DMS153 (cell line): ENCODE measurements at places on chromosomes 11 and 22.

DNA sequence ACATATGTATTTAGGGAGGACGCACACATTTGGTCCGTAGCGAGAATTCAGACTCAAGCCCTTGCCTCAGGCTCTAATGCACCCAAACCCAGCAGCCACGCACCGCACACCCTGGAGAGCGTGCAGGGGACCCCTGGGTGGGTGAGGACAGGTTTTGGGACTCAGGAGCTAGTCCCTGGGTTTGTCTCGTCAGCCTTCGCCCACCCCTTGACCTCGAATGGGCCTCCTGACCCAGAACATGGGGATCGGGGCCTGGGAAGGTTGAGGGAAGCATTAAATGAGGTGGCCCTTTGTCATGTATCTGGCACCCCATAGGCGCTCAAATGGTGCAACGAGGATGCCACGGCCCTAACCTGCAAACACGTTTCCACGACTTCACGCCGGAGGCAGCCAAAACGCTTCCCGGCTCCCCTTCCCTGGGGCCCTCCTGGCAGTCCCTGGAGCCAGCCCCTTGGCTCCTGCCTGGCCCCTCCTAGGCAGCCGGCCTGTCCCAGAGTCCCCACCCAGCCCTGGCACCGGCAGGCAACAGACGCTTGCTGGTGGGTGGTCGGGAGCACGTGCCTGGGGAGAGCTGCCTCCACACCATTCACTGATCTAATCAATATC, 5.5 kb upstream of the LINC01488 start:
- no peak for DNase-seq

DNA sequence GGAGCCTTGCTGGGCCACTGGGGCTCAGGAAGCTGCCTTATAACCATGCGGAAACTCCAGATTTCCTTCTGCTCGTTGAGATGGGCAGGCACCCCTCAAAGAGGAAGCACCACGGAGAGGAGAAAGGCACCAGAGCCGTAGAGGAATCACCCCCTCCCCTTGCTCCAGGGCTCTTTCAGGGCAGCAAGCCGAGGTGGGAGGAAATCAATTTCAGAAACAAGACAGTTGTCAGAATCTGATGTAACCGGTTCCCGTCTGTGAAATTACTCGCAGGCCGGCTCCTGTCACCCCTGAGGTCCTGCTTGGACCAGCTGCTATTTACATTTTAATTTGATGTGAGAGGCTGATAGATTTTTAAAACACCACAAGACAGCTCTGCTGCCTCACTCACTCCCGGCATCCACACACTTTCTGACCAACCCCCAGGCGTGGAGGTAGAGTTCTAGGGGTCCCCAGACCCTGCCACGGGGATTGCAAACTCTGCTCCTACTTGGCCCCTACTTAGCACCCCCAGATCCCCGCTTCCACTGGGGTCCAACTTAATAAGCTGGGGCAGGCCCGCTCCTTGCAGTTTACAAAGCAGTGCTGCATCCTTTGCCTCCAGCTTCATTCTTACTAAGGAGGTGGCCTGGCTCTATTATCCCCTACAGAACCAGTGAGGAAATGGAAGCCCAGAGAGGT, 162.5 kb downstream of the CEP164 start:
- DNase-seq = no peak

GRCh38 chr22:49936973-49937757, 18.7 kb downstream of the CRELD2 start:
- peak; percentile 10 for DNase-seq

- no peak for DNase-seq
These were observed 15.8 kb upstream of the DGKZ start for GRCh38 chr11:46331282-46331984.

GRCh38 chr11:65304110-65304509, 10.6 kb upstream of the CDC42EP2 start:
- DNase-seq = no peak

DNA sequence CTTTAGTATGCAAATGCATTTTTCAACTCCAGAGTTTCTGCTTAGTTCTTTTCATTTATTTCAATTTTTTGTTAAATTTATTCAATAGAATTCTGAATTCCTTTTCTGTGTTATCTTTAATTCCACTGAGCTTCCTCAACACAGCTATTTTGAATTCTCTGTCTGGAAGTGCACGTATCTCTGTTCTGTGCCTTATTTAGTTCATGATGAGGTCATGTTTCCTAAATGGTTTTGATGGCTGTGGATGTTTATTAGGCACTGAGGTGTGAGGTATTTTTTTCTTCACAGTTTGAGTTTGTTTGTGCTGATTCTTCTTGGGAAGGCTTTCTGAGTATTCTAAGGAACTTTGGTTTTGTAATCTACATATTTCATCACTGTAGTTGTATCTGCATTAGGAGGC, 2042.8 kb upstream of the RAG2 start:
- DNase-seq = no peak

DNA sequence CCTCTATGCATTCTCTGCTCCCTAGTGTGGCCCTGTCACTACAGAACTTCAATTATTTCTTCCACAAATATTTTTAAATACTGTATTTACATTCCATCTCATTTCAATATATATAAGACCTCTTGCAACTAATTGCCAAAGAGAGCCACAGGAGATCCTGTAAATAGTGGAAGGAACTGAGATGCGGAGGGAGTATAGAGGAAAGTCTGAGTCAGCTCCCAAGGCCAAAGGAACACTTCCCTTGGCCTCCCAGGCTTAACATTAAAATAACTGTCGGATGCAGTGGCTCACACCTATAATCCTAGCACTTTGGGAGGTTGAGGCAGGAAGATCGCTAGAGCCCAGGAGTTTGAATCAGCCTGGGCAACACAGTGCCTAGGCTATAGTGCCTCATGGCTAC, 31.2 kb downstream of the RBFOX2 start:
- no peak for DNase-seq

- DNase-seq = no peak
These were observed 23.5 kb upstream of the ARHGAP8 start for GRCh38 chr22:44728761-44729324.

DNA sequence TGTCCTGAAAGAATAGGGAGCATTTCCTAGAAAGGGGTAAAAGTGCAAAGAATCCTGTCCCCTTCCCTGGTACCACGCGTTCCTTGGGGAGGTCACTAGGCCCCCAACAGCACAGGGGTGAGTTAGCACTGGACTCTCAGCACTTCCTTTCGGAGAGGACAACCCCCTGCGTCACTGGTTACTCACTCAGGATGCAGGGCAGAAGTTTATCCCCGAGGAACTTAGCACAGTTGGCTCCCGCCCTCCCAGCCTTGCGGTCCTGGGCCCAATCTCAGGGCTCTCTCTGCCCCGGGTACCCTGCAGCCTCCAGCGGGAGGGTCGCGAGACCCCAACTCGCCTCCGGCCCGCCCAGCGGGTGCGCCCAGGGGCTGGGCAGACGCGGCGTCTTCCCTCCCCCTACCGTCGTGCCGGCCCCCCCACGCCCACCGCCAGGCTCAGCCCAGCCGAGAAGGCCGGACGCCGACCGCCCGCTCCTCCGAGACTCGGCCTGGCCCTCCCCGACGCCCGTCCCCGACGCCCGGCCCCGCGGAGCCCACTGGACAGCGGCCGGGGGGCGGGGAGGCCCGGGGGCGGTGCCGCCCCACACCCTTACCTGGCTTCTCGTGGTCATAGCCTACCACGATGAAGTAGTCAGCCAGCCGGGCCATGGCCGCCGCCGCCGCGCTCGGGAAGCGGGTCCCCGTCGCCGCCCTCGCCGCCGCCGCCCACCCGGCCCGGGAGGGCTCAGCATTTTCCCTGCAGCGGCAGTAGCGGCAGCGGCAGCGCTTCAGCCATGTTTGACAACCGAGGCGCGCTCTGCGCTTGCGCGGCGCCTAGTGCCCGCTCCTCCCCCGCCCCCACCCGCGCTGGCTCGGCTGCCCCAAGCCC, at the start of gene SBF2:
SBF2 (minus strand) TSS at position 797 of the 867 bp plus-strand sequence; CDS start at position 647, 150 bp downstream.
- DNase-seq = peak; percentile 47
